ENCODE measurements at places on chromosomes 1 and 21.

DNA sequence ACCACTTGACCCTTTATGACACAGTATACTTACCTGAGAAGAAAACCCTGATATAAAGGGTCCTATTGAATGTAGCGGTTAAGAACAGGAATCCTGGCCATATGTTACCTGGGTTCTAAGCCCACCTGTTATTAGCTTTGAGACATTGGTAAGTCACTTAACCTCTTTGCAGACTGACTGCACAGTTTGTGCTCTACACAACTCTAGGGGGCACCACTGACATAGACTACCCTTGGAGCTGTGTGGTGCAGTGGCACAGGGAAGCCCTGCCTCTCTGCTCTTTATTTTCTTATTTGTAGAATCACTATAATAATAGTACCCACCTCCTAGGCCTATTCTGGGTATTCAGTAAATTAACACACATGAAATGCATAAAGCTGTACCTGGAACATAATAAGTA is 165.6 kb downstream of the C1orf94 start:
- DNase-seq, result no peak

GRCh38 chr1:47906527-47907176 is 90.5 kb downstream of the TRABD2B start:
- no peak for DNase-seq

GRCh38 chr1:106681939-106682522 is 374.4 kb upstream of the PRMT6 start:
- DNase-seq, result no peak

GRCh38 chr1:59641836-59642235 is 172.9 kb upstream of the HOOK1 start:
- DNase-seq, result no peak

GRCh38 chr1:91725989-91726721 is 159.8 kb downstream of the TGFBR3 start:
- DNase-seq, result no peak

DNA sequence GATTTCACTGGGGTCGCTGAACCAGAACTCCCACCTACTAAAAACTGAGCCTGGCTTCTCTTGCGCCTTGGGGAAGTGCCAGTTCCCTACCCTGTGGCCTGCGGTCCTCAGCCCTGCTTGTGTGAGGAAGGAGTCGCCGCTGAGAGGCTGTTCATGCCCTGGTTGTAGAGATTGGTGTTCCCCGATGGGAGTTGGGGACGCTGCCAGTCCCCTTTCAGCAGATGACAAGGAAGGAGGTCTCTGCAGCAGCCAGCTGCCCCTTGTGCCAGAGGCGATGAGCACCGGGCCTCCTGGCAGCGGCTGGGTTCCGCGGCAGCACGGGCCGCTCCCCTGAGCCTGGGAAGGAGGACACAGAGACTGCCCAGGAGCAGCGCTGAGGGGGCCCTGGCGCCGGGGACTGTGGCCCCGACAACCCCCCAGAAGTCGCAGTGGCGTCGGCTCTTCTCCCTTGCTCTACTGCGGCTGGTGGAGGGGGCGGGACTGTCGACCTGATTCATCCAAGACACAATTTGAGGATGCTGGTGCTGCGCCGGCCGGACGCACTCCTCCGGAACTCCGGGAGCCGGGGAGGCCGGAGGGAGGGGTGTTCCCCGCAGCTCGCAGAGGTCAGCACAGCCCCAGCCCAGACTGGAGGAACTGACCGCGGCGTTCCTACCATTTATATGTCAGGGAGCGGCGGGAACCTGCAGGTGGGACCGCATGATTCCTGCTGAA is 12.0 kb upstream of the ADORA3 start:
- peak; percentile 74 for DNase-seq

DNA sequence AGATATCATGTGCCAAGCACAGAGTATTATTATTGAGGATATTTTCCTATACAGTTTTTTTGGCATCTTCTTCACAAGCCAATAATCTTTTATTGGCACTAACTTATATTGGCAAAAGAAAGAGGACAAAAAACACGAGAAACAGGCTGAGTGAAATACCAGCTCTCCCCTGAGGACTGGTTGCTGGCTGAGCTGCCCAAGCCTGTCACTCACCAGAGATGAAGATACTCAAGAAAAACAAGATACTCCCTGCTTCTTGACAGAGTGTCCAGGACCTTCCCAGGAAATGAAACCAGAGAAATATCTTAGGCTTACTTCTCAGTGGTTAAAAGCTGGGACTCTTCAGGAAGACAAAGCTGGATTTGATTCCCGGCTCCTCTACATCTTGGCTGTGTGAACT is 35.9 kb upstream of the ATP1B1 start:
- no peak for DNase-seq

- DNase-seq, result no peak
Measured at GRCh38 chr1:231272880-231273279, 31.9 kb downstream of the GNPAT start.

DNA sequence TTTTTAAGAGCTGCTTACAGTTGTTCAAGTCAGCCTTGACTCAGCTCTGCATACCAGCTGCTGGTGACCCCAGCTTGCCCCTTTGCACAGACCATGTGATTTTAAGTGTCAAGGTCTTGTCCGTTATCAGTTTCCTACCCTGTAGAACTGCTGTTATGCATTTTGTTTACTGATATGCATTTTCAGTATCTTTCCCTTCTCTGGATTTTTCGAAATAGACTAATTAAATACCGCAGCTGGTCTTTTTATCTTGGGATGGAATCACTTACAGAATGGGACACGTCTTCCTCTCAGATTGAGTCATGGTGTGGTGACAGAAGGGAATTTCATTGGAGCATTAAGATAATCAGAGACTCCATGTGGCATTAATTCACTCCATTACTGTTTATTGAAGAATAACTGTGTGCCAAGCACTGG is 145.6 kb downstream of the FMN2 start:
- DNase-seq, result no peak

DNA sequence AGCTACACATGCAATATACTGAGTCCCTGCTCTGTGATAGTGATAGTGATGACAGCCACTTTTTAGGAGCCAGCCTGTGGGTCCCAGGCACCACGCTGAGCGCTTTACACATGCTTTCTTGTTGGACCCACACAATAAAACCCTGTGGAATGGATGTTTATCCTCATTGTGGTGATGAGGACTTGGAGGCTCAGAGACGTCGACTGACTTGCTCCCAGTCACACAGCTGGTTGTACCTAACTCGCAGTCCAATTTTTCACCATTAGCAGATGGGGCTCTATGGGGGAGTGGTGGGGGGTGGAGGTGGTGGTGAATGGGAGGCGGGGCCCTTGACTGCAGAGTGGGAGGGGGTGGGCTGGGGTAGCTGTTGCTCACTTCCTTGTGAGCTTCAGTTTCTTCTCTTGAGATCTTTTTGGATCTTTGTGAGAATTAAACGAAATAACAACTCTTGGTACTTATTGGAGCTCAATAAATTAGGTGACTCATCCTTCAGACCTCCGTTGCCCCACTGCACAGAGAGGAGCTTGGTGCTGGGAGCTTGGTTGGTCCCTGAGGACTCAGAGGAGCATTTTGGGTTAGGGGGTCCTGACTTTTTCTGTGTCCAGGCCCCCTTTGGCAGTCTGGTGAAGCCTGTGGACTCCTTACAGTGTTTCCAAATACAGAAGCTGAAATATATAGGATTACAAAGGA is 61.8 kb upstream of the CD1D start:
- DNase-seq, result no peak

- no peak for DNase-seq
Measured at GRCh38 chr1:58592522-58593134, 15.6 kb upstream of the TACSTD2 start.

DNA sequence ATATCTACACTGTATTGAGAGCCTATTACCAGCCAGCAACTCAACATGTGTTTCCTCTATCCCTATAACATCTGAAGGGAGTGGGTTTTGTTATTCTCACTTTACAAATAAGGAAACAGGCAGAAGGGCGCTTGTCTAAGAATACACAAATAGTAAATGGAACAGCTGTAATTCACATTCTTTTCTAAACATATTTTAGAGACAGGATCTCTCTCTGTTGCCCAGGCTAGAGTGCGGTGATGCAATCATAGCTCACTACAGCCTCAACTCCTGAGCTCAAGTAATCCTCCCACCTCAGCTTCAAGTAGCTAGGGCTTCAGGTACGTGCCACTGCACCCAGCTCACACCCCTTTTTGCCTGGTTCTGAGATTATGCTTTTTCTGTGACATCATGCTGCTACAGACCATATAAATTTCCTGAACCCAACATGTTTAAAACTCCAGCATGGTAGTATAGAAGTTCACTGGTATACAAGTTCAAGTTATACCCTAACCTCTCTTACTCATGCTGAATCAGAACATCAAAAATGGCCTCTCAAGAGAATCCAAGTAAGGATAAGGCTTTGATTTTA is 8.6 kb upstream of the TACSTD2 start:
- no peak for DNase-seq

- DNase-seq, result no peak
Measured at GRCh38 chr1:180154003-180154324, 705 bp upstream of the QSOX1 start.

DNA sequence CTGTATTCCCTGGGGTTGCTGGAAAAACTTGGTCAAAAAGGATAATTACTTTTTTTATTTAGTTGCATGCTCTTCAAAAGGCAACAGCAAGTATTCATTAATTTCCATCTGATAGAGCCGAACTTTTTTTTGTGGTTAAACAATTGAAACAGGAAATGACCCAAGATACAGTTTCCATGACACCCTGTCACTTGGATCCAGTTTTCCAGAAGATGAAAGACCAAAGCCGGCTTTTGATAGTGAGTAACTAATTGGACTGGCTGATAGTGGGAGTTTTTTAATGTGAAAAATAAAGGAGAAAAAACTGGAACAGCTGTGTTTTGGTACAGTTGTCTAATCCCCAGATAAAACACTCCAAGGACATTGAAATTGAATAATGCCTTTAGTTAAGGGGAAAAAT is 33.0 kb downstream of the CACHD1 start:
- DNase-seq, result no peak

GRCh38 chr1:60825593-60825992 is 256.8 kb upstream of the NFIA start:
- DNase-seq, result no peak

GRCh38 chr1:66705110-66705509 is 47.1 kb upstream of the DYNLT5 start:
- DNase-seq, result no peak

- DNase-seq, result no peak
Measured at GRCh38 chr1:54362881-54363340, 43.3 kb downstream of the SSBP3 start.

DNA sequence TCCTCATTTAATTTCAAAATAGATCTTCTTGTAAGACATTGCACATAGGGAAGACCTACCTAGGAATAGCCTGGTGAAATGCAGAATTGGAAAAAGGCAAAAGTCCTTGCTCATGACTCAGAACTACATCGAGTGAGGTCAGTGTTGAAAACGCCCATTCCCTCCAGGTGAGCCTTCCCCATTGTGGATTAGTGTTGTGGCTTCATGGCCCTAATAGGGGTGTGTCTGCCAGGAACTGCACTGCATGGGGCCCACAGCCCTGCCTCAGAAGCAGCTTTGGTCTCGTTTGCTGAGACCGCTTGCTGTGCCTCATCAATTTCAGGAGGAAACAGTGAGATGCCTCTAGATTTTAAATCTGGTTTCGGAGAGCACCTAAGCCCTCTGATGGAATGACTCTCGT is 17.0 kb downstream of the TFF3 start:
- DNase-seq, result no peak

DNA sequence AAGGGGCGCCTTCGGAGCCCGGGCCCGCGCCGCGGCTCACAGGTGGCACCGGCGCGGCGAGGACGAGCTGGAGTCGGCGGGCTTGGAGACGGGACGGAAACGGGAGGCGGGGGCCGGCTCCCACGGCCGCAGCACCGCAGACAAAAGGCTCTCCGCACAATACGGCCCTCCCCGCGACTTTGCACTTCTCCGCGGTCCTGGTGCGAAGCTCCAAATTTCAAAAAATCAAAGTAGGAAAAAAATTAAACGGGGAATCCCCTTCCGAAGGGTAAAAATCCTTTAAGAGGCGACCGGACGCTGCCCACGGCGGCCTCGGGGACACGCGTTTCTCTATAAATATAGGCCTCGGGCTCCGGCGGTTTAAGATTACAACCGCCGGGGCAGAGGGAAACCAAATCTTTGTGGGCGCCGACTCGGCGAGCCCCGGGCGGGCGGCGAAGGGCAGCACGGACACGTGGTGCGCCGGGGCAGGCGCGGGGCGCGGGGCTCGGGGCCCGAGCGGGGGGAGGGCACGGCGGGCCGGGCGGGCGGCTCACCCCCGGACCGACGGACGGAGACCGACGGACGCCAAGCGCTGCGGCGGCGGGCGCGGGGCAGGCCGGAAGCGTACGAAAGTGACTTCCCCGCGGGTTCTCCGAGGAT is 453 bp downstream of the PABPC4 start:
- DNase-seq, result peak; percentile 67

- no peak for DNase-seq
Measured at GRCh38 chr1:38786040-38786436, 73.5 kb downstream of the RRAGC start.

DNA sequence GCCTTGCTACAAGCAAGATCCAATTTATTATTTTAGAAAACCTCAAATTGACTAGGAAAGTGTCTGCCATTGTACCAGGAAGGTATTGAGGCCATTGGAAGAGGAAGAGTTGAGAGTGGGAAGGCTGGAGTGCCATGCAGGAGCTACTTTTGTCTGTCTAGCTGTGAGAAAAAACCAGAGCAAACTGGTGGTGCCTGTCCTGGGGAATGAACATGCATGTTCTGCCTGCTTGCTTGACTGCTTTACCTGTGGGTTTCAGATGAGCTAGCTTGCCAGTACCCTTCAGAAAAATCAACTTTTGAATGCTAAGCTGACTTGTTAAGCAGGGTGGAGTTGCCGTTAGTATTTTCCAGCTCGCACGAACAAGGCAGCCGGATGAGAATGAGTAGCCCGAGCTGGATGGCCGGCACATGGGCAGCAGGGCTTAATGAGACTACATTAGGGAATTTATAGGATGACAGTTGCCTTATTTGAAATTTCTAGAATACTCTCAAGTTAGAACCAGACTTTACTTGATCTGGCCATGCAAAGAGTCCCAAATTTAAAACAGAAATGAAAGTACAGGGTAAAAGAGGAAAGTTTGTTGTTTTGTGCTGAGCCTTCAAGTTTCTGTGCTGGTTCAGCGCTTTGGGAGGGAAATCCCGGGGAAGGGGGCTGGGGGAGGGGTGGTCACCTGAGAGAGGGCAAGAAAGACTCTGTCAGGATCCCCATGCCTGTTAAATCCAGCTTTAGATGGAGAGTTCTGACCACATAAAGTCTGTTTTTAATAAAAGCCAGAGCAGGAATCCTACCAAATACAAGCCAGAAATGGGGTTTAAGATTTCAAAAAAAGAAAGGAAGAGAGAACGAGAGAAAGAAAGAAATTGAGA is 29.6 kb upstream of the C1orf105 start:
- no peak for DNase-seq

DNA sequence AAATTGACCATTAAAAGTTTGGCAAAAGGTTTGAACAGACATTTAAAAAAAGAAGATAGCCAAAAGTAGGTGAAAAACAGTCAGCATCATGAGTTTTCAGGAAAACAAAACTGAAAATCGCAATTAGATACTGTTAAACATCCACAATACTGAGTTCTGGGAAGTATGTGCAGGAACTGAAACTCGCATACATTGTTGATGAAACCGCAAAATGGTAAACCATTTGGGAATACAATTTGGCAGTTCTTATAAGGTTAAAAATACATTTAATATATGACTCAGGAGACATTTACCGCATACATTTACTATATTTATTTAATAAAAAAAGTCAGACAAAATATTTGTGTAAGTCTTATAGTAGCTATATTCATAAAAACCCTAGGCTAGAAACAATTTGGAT is 393.2 kb downstream of the COL11A1 start:
- DNase-seq, result no peak
